Hypothalamus (tissue), 51 donors: ENCODE measurements at places on chromosomes 4 and X.

- no peak for DNase-seq
Measured at GRCh38 chr4:65083076-65083475, 587.2 kb downstream of the EPHA5 start.

DNA sequence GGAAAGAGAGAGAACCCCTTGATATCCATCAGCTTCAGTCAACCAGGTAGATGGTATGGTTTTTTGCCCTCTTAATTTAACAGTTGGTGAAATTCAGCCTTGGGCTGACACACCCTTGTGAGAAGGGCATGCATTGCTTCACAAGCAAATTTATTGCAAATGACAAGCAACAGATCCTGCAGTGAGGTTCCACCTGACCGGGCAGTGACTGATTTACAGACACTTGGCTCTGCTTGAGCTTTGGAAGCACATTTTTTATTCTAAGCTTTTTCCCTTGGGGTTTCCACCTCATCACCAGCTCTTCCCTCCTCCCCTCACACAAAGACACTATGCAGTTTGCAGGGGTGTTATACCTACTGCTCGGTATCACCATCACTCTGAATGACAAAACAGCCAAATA lies 28.3 kb upstream of the SERTM2 start:
- no peak for DNase-seq

GRCh38 chrX:134377537-134377936 lies 82.4 kb upstream of the HPRT1 start:
- no peak for DNase-seq

DNA sequence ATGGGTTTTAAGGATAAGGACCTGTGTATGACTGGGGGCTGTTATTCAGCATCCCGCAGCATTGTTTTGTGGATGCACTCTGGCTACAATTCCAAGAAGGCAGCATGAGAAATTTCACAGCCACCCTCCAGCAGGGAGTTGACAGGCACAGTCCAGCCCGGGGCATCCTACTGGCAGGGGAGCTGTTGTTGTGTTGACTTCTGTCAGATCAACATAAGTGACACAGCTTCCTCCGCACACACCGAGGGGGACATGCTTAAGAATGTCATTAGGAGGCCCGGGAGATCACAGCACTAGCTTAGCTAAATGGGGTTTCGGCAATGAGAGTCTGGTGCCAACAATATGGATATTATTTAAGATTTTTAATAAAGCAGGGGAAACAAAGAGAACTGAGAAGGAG lies 326.5 kb downstream of the ASMT start:
- DNase-seq: no peak

- no peak for DNase-seq
Measured at GRCh38 chr4:139672215-139672614, 6.6 kb downstream of the MGST2 start.

- no peak for DNase-seq
Measured at GRCh38 chr4:100962698-100963097, 384.6 kb downstream of the PPP3CA start.

- DNase-seq: no peak
Measured at GRCh38 chr4:128854433-128854832, 44.9 kb downstream of the JADE1 start.

GRCh38 chr4:135192751-135193535 lies 991.4 kb upstream of the PABPC4L start:
- DNase-seq: no peak

GRCh38 chr4:113142351-113142750 lies 92.9 kb downstream of the ANK2 start:
- DNase-seq: no peak
